NCI-H1092 (cell line): ENCODE measurements at places on chromosomes 1 and 21.

GRCh38 chr21:44299458-44300261 lies at the start of gene PFKL:
Gene PFKL (plus strand): TSS chr21:44300053. CDS start chr21:44300106, 53 bp downstream.
- DNase-seq = no peak

DNA sequence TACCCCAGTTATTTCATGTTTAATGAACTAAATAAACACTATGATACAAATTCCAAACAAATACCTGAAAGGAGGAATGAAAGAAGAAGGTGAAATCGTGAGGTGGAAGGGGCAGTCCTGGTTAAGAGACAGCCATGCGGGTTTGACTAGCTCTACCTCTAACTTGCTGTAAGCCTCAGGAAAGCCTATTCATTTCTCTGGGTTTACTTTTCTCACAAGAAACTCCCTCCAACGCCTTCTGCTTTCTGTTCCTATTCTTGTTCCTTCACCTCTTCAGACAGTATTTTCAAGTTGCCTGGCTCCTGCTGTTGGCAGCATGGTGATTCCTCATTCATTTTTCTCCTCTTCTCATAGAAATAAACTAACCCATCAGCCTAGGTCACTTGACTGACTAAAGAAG lies 92.4 kb downstream of the NTPCR start:
- no peak for DNase-seq

DNA sequence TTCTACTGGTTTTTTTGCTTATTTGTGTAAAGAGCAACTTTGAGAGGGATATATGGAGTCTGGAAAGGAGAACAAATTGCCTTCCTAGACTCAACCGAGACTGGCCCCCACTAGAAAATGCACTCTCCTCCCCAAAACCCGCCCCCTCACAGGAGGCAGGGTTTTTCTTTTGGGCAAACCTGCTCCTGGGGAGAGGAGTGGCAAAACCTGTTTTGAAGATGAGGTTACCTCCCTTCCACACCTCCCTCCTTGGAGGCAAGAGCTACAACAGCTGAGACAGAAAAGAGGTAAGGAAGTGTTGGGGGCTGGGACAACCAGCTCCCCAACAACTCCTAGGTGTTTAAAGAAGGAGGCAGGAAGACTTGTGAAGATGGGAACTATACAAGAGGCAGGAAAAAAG lies at the start of gene BNIPL:
Gene BNIPL, plus strand, starts transcription at position 231 of the 400 bp plus-strand sequence. Its CDS starts 140 bp downstream, at position 371.
- no peak for DNase-seq

DNA sequence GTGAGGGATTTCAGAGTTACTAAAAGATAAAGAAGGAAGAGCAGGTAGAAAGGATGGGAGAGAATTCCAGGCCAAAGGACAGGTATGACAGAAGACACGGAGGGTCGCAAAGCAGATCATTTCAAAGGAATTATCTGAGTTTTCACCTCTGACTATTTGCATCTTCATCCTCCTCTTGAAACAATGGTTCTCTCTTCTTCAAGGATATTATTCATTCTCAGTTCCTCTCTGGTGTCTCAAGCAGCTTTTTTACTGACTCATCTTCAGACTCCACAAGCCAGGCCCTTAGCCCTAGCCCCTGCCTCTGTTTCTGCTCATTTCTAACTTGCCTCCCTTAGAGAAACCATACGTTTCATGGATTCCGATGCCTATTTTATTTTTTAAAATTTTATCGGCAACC lies 15.0 kb downstream of the DDX59 start:
- no peak for DNase-seq

DNA sequence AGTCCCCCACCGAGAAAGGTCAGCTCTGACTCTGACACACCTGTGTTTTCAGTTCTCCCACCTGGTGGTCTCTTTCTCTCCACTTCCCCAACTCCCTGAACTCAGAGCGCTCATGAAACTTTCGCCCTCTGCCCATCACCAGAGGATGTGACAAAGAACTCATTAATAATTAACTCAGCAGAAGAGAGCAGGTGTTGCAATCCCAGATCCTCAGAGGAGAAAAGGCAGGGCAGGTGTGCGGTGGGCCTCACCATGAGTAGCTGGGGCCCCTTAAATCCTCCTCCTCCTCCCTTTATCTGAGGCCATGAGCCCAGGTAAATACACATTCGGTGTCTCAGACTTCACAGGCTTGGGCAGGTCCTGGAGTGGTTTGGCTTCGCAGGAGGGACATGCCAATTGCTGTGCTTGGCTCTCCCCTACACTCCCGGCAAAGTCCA lies 1.7 kb upstream of the LAMB3 start:
- no peak for DNase-seq

- no peak for DNase-seq
Observed at GRCh38 chr1:13628711-13629110, 45.1 kb downstream of the PDPN start.

- no peak for DNase-seq
Observed at GRCh38 chr1:188888386-188888785, 1589.3 kb downstream of the BRINP3 start.

DNA sequence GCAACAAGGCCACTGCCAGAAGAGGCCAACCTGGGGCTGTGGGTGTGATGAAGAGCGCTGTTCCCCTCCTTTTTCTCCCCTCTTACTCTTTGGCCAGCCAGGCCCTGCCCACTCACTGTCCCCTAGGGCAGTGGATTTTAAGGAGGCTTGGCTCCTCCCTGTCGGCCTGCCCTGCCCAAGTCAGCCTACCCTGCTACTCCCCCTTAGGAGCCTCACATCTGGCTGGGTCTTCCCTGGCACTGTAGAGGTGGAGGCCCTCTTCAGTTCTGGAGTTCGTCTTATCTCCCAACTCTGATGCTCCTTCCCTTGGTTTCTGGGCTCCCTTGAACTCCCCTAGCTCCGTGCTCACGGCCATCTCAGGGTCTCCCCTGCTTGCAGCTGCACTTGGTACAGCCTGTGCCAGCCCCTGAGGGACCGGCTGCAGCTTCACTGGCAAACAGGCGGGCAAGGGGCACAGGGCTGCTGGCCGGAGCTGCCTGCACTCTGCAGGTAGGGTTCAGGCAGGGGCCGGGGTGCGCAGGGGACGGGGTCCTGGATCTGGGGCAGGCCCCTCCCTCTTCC lies 4.0 kb downstream of the AMPD2 start:
- DNase-seq = no peak

DNA sequence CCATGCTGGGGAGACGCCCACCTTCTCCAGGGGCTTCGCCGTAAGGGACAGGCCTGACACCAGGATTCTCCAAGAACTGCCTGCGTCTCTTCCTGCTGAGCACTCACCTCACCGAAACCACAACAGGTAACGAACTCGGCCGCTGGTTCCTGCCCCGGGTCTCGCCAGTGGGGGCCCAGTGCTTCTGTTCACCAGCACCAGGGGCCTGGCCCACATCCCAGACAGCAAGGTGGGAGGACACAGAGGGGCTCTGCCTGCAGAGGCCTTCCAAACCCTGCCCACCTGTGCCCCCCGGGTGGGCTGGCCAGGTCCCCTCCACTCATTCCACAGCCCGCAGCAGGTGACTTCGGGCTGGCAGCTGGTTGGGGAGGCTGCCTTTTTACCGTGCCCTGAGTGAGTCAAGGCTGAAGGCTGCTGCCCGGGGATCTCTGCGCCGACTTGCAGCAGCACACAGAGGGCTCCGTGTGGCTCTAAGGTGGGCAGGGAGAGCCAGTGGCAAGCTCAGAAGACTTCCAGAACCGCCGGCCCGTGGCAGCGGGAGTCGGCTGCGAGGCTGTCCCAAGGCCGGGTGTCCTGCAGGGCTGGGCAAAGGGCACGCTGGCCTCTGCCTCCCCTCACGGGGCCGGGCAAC lies 14.7 kb upstream of the COL18A1 start:
- no peak for DNase-seq

DNA sequence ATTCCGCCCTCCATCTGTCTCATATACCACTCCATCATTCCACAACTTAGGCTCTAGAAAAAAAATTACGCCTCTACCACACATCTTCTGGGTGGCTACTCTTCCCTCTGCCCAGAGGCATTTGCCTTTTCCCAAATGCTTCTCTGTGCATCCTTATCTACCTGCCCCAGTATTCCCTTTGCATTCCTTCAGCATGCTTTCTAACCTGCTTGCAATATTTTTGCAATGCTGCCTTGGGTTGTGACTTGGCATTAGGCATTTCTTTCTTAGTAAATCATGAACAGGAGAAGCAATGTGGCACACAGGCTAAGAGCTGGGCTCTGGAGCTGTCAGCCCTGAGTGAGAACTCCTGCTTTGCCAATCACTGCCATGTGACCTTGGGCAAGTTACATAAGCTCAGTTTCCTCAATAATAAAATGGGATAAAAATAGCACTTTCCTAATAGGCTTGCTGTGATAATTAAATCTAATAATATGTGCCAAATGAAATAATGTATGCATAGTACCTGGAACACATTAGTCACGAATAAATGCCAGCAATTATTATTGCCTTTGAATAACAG lies 276.0 kb downstream of the ASTN1 start:
- DNase-seq = no peak

GRCh38 chr21:42144221-42144620 lies 73.1 kb downstream of the UMODL1 start:
- no peak for DNase-seq

DNA sequence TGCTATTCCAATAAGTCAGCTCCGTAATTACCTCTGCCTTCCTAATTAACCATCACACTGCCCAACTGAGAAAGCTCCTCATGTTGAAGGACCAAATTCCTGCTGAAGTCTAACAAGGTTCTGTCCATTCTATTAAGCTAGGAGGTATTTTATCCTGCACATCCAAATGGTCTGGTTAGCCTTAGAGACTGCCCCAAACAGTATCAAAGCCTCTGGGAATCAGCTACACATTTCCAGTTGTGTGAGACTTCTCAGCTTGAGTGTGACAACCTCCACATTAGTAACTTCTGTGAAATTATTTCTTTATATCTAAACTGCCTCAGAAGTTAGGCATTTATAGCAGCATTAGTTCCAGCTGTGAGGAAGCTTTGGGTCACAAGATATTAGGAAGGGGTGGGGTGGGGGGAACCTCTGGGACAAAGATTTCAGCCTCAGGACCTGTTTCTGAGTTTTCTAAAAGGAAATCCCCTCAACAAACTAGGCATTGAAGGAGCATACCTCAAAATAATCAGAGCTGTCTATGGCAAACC lies 150.5 kb upstream of the DUSP10 start:
- no peak for DNase-seq

DNA sequence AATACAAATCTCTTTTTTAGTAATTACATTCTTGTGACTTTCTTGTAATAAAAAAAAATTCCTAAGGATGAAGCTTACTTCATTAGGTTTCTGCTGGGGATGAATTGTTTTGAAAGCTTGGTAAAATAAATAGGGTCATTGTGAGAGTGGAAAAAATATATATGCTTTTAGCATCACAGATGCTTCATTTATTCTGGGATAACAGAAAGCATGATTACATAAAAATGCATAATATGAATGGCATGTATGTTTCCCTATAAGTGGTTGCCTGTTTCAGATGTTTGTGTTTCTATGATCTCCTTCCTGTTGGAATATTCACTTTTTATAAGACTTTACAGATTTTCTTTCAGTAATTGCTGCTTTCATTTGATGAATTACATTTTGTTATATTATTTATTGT lies 42.3 kb downstream of the HMCN1 start:
- no peak for DNase-seq

DNA sequence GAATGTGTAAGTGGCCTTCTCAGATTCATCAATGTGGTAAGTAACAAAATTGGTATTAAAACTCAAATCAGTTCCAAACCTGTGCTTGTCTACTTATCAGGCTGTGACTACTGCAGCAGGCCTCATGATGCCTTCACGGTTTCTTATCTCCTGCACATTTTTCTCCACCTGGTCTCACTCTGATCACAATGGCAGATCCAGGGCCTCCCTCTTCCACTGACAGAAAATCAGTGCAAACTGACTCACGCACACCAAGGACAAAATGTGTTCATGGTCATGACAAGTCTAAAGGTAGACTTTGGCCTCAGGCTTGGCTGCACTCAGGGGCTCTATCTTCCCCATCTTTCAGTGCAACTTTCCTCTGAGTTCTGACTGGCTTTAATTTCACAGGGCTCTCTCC lies 56.7 kb upstream of the ATP1A1 start:
- DNase-seq = no peak

- no peak for DNase-seq
Observed at GRCh38 chr21:35641271-35642016, 418.9 kb downstream of the SETD4 start.

- DNase-seq = no peak
Observed at GRCh38 chr1:116697548-116698243, 30.2 kb upstream of the IGSF3 start.

DNA sequence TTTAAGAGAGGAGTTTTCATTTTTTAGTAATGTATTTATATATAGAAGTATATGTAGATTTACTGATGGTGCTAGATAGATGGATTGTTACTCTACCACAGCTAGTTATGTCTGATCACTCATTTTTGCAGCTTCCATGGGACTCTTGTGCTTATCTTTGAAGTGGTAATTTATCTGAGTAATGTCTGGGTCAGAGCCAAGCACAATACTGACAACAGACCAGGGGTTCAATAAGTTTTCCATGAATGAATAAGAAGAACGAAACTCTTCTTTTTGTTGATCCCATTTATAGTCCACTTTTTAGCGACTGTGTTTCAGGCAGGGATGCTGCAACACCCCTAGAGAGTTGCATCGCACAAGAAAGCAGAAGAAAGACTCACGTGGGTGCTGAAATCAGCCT lies 935.2 kb downstream of the PLA2G4A start:
- DNase-seq = no peak

- no peak for DNase-seq
Observed at GRCh38 chr1:37732111-37732780, 32.7 kb downstream of the EPHA10 start.

DNA sequence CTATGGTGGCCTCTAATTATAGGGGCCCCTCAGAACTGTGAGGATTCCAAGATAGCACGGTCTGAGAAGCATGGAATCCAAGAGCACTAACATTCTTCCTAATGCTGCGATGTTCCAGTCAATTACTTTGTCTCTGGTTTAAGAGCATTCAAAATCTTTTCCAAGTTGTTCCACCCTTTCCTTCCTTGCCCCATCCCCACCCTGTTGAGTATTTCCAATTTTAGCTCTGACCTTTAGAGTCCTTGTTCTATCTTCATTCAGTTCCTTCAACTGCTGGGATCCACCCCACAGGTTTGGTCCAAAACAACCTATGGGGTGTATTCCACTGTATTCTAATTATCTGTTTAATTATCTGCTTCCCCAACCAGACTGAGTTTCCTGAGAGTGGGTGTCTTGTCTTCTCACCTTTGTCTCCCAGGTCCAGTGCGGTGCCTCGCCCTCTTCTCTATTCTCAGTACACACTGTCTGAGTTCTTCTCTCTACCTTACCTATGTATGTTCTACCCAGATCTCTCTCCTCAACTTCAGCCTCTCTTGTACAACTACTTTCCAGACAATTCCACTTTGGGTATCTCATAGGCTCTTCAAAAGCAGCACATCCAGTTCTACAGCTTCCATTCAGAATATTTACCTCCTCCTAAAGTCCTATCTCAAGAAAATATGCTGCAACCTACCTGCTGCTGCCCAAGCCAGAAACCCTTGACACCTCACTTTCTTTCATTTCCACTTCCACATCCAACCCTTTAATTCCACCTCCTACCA lies 25.0 kb upstream of the BCL9 start:
- DNase-seq = no peak

DNA sequence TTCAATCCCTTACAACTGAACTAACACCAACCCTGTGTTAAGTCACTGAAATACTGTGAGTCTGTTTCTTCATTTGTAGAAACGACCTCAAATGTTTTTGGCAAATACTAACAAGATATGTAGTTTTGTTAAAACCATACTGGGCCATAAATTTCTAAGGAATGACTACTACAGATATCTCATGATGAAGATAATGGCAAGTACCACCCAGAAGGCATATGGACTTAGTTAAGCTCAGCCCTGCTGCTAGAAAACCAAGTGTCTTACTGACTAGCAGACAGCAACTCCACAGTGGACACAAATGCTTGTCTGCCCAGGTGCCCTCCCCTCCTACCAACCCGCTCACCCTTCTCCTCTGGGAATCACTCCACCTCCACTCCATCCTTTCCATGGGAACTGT lies 44.5 kb upstream of the BMP8B start:
- no peak for DNase-seq
